Sigmoid colon (tissue), 7 donors: ENCODE measurements at places on chromosomes 1 and 21. TPM values are rescaled to one million over a fixed set of nuclear protein-coding genes. Genes with fewer than 3 reads are reported as not detected.

DNA sequence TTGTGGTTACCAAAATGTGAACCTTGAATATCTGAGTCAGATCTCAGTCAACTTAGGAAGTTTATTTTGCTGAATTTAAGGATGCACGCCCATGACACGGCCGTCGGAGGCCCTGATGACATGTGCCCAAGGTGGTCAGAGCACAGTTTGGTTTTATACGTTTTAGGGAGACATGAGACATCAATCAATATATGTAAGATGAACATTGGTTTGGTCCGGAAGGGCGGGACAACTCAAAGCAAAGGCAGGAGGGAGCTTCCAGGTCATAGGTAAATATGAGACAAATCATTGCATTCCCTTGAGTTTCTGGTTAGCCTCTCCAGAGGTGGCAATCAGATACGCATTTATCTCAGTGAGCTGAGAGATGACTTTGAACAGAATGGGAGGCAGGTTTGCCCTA is 1.0 kb upstream of the PRMT2 start:
- no peak for DNase-seq

- DNase-seq, result no peak
Observed at GRCh38 chr1:53122961-53123413, 19.5 kb downstream of the SLC1A7 start.

GRCh38 chr1:184191181-184191621 is 139.7 kb downstream of the TSEN15 start:
- DNase-seq, result peak; percentile 88

- DNase-seq, result no peak
Observed at GRCh38 chr21:33308586-33309490, 15.9 kb upstream of the IFNAR1 start.

DNA sequence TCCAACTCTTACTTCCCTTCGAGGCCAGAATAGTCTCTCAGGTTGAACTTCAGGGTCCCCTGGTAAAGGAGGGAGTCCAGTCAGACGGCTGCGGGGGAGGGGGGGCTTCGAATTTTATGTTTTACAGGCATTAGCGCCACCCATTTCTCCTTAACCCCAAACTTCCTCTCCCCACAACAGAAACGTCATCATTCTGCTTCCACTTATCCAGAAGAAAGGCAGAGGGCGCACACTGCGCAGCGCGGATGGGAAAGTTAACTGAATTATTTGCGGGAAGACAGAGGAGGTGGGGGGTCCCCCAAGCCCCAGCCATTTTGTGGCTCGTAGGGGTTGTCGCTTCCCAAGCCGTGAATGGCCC is 529 bp upstream of the PRMT2 start:
- peak; percentile 90 for DNase-seq

DNA sequence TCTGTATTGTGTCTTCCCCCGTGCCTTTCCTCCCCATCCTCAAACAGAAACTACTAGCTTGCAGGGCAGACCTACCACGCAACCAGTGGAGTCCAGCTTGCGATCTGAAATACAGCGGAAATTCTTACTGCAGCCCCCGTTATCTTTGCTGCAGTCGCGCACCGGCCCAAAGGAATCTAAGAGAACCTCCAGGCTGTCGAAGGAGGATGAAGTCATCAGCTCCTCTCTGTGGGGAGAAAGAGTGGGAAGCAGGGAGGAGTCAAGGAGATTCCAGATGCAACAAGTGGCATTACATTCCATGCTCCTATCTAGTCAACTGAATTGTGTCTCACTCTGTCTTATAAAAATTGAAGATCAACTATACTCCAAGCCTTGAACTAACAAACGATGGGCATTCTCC is 206.9 kb downstream of the ASTN1 start:
- no peak for DNase-seq

DNA sequence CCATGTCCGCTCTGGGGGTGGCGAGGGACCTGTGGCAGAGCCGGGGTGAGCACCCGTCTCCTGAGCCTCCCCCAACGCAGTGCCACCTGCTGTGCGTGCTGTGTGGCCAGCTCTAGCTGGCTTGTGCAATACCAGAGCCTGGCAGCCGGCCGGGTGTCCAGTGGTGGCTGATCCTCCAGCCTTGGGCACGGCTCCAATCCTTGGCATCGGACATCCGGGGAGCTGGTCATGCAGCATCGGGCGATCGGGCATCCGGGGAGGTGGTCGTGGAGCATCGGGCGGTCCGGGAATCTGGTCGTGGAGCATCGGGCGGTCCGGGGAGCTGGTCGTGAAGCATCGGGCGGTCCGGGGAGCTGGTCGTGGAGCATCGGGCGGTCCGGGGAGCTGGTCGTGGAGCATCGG is 8.1 kb downstream of the SLX9 start:
- peak; percentile 72 for DNase-seq

DNA sequence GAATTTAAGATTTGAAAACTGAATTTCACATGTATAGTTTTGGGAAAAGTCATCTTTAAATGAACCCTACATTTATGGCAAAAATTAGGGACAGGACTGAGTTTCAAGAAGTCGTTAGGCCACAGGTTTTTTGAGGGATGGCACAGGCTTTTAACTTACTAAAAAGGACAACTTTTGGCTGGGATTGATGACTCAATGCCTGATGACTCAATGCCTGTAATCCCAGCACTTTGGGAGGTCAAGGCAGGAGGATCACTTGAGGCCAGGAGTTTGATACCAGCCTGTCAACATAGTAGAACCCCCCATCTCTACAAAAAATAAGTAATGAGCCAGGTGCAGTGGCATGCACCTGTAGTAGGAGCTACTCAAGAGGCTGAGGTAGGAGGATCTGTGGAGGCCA is 15.9 kb downstream of the UCK2 start:
- no peak for DNase-seq

- DNase-seq, result peak; percentile 68
Observed at GRCh38 chr21:39033878-39034589, 149.2 kb downstream of the PSMG1 start.

DNA sequence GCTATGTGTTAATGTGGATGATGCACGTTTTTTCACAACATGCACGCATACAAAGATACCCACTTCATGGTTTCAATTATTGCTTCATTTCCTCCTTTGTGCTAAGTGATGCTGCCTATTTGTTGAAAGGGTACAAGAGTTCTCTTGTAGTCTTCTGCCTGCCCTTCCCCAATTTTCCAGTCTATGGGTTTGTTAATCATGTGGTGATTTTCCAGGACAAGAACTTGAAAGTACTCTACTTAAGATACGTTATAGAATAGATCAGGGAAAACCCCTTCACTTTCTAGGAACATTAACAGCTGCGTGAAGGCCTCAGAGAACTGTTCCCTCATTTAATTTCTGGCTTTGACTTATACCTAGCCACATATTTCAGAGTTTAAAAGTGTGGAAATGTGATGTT is 52.1 kb upstream of the SLC44A3 start:
- DNase-seq, result no peak

DNA sequence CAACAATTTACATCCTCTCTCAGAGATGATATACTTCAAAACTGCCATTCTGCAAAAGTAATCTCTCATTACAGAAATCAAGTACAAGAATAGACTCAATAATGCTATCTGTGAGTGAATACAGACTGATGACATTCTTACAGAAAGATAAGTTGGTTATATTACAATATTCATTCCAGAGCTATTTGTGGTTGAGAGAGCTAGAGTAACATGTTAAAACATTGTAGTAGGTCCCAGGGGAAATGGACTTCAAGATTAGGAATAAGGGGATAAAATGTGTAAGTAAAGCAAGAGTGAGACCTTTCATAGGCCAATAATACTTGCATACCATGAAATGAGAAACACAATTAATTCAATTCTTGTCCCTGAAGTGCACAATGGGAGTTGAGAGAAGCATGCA is 1.5 kb downstream of the F13B start:
- no peak for DNase-seq

DNA sequence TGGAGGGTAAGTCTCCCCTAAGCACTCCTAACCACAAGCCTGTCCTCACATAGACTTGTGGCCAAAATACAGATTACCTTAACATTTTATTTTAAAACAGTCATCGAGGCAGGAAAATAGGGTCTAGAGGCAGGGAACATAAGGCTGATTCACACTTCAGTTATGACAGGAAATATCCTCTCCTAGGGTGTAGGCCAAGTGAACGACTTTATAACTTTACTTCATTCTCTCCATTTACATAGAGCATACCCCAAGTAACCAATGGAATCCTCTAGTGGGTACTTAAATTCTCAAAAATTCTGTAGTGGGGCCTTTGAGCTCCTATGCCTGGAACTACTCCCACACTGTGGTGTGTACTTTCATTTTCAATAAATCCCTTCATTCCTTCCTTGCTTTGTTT is 113.0 kb downstream of the WDR3 start:
- no peak for DNase-seq

DNA sequence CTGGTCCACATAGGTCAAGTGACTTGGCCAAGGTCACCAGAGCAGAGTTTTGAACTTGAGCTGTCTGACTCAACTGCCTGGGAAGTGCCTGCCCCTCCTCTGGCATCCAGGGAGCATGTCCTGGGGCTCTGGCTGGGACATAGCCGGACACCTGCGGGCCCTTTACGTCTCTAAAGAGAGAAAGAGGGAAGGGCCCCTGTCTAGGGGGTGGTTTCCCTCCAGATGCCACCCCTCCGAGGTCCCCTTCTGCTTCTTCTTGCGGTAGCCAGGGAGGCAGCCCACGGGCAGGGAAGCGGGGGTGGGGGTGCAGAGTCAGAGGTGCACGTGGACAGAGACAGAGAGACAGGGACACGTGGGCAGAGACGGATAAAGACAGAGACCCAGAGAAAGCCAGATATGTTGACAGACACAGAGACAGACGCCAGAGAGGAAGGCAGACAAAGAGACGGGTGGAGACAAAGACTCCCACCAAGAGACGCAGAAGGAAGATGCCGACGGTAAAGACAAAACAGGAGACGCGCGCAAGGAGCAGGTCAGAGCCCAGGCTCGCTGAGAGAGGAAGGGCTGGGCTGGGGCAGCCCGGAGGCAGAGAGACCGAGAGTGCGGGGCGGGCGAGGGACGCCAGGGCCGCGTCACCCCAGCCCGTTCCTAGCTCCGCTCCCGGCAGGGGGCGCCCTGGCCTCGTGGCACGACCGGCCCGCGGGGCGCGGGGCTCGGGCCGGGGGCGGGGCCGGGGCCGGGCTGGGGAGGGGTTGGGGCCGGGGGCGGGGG is 458 bp upstream of the ALPL start:
- DNase-seq, result no peak

DNA sequence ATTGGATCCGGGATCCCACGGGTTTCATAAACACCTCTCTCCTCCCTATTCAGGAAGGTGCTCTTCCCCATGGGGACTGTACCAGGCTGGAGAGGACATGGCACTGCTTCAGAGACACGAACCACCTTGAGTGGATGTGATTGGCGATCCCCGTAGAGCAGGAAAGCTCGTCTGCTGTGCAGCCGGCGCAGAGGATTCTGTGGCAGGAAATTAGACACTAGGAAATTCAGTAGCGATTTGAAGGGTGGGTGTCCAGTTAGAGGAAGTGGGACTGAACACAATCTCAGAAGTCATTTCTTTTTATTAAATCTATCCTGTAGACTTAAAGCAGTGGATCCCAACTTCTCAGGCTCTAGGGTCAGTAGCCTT is 767 bp downstream of the PDIK1L start:
- DNase-seq, result no peak

GRCh38 chr1:63108206-63108605 is 214.2 kb upstream of the FOXD3 start:
- DNase-seq, result no peak

GRCh38 chr1:155126556-155127104 is 1.0 kb upstream of the EFNA1 start:
- peak; percentile 74 for DNase-seq

- DNase-seq, result peak; percentile 69
Observed at GRCh38 chr1:55378582-55378981, 163.4 kb upstream of the USP24 start.

- DNase-seq, result no peak
Observed at GRCh38 chr1:69985901-69986439, 219.4 kb downstream of the LRRC40 start.

DNA sequence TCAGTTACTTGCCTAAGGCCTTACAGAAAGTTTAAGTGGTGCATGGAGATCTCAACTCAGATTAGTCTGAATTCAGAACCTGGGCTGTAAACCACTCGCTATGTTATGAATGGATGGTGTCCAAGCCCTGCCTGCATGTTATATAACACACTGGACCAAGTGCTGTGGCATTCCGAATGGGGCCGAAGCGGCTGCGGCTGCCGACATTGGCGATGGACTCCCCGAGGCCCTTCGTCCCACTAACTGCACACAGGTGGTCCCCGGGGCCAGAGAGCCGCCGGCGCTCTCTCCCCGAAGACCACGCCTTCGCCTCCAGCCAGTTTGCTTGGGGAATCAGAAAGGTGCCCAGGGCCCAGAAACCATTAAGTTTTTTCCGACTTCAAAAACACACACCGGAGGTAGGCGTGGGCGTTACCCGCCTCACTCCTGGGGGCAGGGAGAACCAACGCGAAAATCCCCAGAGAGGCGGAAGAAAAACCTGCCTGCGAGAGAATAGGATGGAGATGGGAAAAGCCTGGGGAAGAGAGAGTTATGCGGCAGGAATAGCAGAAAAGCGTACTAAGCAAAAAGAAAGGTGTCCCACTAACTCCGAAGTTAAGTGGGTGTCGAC is 579 bp upstream of the TENT5C start:
- peak; percentile 74 for DNase-seq

GRCh38 chr21:44943005-44943685 is 3.3 kb downstream of the SLX9 start:
- peak; percentile 52 for DNase-seq

GRCh38 chr21:29104239-29104708 is 26.2 kb upstream of the MAP3K7CL start:
- DNase-seq, result no peak

DNA sequence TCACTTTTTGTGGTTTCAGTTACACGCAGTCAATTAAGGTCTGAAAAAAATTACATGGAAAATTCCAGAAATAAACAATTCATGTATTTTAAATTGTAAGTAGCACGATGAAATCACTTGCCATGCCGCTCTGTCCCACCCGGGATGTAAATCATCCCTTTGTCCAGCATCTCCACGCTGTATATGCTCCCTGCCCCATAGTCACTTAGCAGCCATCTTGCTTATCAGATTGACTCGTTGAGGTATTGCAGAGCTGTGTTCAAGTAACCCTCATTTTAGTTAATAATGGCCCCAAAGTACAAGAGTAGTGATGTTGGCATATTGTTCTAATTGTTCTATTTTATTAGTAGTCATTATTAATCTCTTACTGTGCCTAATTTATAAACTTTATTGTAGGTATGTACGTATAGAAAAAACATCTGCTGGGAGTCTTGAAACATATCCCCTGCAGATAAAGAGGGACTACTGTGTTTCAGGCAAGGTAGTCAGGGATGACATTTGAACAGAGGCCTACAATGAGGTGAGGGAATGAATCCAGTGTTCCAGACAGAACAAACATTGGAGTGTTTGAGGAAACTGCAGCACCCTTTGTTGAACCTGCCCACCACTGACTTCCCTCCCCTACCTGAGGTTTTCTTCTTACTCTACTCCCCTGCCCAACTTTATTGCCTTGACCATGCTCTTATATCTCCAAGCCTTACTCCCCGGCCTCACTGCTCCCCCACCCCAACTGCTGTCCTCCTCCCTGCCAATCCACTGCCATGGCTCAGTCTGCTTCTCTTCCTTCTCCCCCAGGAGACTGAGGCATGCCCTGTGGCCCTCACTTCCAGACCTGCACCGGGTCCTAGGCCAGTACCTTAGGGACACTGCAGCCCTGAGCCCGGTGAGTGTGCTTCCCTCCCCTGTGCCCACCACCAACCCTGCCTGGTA is 7.1 kb upstream of the CDC20 start:
- DNase-seq, result no peak

C4BPB gene
- polyA plus RNA-seq, result 6.2 TPM

KCNE2 gene
- not detected for polyA plus RNA-seq

HPCAL4 gene
- polyA plus RNA-seq, result not detected

GPR52 gene
- polyA plus RNA-seq, result 0.28 TPM

IL20 gene
- polyA plus RNA-seq, result not detected

ANKRD34A gene
- polyA plus RNA-seq, result not detected

RGSL1 gene
- polyA plus RNA-seq, result not detected

PODN gene
- polyA plus RNA-seq, result 16.2 TPM

CD1B gene
- polyA plus RNA-seq, result 0.12 TPM

AADACL4 gene
- 0.04 TPM for polyA plus RNA-seq

GABPA gene
- 11.2 TPM for polyA plus RNA-seq
